ENCODE measurements at places on chromosomes 1 and 21. TPM values are rescaled to one million over a fixed set of nuclear protein-coding genes. Genes with fewer than 3 reads are reported as not detected.

- no peak for DNase-seq
Observed at GRCh38 chr1:200561856-200562214, 58.7 kb downstream of the KIF14 start.

Gene CHAF1B
- 6.2 TPM for total RNA-seq

Gene INAVA
- total RNA-seq: 2.3 TPM

GRCh38 chr1:202710070-202711045, at the start of gene SYT2:
SYT2 (minus strand) TSS chr1:202710454; CDS start chr1:202605772, 104,682 bp downstream.
- DNase-seq: peak; percentile 81

GRCh38 chr1:167252986-167253385, 32.3 kb downstream of the POU2F1 start:
- DNase-seq: no peak

DNA sequence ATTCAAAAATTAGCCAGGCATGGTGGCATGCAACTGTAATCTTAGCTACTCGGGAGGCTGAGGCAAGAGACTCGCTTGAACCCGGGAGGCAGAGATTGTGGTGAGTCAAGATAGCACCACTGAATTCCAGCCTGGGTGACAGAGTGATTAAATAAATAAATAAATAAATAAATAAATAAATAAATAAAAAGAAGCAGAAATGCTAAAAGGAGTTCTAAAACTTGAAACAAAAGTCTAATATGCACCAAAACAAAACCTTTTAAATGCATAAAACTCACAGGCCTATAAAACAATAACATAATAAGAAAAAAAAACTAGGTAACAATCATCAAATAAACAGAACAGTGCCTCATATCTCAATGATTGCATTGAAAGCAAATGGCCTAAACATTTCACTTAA, 1458.9 kb downstream of the AMY1C start:
- no peak for DNase-seq

GRCh38 chr1:6294890-6295556, 34.1 kb upstream of the GPR153 start:
- DNase-seq: peak; percentile 69

DNA sequence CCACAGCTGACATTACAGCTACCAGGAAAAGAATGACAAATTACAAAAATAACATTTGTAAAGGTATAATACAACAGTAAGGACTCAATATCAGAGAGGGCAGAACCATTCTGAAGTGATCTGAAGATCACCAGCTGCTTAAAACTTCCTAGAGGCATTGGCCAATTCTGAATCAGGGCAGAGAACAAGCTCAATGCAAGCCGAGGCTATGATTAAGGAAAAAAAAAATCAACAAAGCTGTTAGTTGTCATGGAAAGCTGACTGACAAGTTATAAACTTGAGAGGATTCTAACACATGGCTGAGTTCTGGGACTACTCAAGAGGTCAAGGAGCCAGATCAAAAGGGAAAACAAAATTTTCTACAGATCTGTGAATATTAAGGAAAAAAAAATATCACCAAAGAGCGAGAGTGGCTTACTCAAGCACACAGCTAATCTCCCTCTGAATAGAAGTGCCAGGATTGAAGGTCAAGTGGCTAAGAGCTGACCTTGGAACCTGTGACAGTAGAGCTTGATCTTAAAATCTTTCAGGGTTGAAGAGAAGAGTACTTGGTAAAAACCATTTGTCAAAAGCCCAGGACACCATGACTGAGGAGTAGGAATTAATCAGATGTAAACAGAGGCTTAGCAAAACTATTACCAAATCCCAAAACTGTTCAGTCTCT, 383.4 kb downstream of the USP25 start:
- DNase-seq: no peak

GRCh38 chr1:244074559-244075171, 23.6 kb downstream of the ZBTB18 start:
- no peak for DNase-seq

Gene FNDC7
- total RNA-seq: 7.6 TPM

DNA sequence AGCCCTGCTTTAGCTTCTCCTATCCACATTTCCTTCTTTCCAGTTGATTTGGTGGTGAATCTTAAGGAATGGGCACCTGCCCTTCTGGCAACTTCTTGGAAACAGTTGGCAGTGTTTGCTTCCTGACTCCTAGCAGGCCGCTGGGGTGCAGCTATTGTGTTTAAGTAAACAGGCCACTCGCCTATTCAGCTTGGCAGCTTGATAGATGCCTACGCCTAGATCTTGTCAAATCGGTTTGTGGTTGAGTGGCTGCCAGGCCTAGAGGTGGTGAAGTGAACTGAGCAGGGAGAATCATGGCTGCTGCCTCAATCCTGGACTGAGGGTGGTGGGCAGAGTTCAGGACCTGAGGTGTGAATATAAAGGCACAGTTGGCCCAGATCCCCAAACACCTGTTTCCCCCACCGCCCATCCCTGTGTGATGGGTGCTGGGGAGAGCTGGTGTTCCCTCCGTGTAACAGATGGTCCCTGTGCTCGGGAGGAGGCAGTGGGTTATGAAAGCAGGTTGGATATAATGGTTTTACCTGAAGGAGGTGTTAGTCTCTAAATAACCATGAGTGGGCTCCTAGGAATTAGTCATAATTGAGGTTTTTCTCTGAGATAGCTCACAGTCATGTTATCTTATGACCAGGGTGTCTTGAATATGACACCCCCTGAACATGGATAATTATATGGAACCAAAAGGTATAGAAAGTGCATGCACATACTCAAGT, 940 bp upstream of the PLA2G2C start:
- DNase-seq: no peak

All from testis (tissue), 5 donors.